Right cardiac atrium (tissue), 5 donors: ENCODE measurements at places on chromosomes 13 and 19. TPM values are rescaled to one million over a fixed set of nuclear protein-coding genes. Genes with fewer than 3 reads are reported as not detected.

GRCh38 chr19:6011206-6011605 lies 33.3 kb upstream of the RANBP3 start:
- DNase-seq, result no peak

DNA sequence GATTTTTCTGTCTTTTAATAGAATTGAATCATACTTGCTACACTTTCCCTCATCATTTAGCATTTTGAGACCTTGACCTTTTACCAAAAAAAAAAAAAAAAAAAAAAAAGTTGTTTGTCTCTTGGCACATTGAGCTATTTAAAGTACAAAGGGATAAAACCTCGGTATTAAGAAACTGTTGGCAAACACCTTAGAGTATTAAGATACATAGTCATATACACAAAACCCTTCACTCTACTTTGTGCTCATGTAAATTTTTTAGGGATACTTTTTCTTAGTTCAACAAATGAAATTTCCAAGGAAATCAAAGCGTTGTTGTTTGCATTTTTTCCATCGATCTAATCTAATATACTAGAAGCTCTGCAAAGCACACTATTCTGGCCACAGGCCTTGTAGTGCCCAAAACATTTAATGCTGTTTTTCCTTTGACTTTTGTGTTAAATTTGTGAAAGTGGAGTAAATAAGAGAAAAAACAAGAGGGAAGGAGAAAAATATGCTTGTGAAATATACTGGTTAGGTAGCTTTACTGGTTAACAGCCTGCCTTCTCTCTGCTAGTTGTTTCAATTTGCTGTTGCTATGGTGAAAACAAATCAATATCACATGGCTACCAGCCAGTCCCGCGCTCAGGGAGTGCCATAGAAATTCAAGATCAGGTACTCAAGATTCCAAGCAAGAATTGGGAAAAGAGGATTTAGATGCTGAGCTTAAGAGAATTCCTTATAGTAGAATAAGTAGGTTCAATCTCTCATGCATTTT lies 2.6 kb downstream of the MBNL2 start:
- no peak for DNase-seq

GRCh38 chr13:93368296-93368695 lies 141.7 kb downstream of the GPC6 start:
- DNase-seq, result no peak

GRCh38 chr13:46178821-46179220 lies 3.2 kb downstream of the LCP1 start:
- DNase-seq, result no peak

GRCh38 chr19:31107096-31107495 lies 242.1 kb downstream of the TSHZ3 start:
- no peak for DNase-seq

DNA sequence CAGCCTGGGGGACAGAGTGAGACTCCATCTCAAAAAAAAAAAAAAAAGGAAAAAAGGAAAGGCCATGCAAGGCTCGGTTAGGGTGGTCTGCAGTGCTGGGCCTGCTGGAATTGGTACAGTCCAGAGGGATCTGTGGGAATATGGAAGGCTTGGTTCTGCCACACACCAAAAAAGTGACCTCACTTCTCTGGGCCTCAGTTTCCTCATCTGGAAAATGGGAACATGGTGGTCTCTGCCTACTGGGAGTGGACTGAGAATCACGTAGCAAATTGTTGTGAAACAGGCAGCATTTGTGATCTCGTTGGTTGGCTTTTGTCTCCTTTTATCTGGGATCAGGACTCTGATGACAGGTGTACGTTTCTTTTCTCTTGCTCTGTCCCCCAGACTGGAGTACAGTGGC lies 7.5 kb downstream of the DNM2 start:
- no peak for DNase-seq

GRCh38 chr13:22800526-22801401 lies 380.0 kb upstream of the SGCG start:
- no peak for DNase-seq

GRCh38 chr13:33937373-33938098 lies 119.6 kb downstream of the RFC3 start:
- DNase-seq, result no peak

- DNase-seq, result no peak
Observed at GRCh38 chr13:43116242-43116641, 92.9 kb downstream of the DNAJC15 start.

DNA sequence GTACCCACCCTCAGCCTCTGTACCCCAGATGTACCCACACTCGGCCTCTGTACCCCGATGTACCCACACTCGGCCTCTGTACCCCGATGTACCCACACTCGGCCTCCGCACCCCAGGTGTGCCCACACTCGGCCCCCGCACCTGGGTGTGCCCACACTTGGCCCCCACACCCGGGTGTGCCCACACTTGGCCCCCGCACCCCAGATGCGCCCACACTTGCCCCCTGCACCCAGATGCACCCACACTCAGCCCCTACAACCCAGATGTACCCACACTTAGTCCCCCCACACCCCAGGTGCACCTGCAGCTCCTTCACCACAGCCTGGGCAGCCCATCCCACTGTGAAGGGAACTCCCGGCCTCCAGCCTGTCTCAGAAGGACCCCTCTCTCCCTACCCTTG lies 69.7 kb downstream of the PEX11G start:
- no peak for DNase-seq

GRCh38 chr19:38250428-38250820 lies 5.8 kb downstream of the PPP1R14A start:
- no peak for DNase-seq

DNA sequence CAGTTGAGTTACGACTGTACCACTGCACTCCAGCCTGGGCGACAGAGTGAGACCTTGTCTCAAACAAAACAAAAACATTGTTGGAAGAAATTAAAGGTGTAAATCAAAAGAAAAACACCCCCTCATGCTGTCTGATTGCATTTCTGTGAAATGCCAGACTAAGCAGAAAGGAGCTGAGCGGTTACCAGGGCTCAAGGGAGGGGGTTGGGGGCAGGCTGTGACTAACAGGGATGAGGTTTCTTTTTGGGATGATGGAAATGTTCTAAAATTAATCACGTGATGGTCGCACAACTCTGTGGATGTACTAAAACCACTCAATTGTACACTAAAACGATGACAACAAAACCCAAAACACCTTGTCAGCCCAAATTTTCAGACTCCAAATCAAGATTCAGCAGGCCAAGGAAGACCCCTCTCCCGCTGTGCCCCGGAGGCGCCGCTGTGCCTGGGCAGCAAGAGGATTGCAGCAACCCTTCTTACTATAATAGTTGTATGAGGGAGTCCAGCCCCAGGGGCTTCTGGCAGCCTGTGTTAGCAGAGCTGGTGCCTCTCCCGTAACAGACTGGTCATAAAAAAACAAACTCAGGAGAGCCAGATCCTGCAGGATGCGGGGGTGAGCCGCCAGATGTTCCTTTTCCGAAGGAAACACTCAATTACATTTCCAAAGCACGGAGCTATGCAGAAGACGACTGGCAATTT lies 20.9 kb downstream of the CAPS start:
- DNase-seq, result no peak

Gene ZNF667
- polyA plus RNA-seq, result 3.2 TPM

Gene KLC3
- 0.18 TPM for polyA plus RNA-seq

Gene PSMD8
- polyA plus RNA-seq, result 255 TPM

Gene CLEC17A
- polyA plus RNA-seq, result not detected
